ENCODE measurements at places on chromosomes 16 and 17.

DNA sequence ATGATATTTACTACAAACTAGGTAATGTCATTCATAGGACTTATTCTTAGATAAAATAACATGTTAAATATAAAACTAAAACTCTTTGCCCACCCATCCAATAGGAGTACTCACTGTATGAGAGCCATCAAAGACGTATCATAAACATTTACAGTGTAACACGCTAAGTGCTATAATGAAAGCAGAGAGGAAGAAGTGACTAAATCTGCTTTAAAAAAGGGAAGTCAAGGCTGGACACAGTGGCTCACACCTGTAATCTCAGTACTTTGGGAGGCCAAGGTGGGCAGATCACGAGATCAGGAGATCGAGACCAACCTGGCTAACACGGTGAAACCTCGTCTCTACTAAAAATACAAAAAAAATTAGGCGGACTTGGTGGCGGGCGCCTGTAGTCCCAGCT, 32.4 kb downstream of the SPAG9 start:
- DNase-seq = no peak

- DNase-seq = no peak
Observed at GRCh38 chr16:71626858-71627213, 852 bp downstream of the MARVELD3 start.

DNA sequence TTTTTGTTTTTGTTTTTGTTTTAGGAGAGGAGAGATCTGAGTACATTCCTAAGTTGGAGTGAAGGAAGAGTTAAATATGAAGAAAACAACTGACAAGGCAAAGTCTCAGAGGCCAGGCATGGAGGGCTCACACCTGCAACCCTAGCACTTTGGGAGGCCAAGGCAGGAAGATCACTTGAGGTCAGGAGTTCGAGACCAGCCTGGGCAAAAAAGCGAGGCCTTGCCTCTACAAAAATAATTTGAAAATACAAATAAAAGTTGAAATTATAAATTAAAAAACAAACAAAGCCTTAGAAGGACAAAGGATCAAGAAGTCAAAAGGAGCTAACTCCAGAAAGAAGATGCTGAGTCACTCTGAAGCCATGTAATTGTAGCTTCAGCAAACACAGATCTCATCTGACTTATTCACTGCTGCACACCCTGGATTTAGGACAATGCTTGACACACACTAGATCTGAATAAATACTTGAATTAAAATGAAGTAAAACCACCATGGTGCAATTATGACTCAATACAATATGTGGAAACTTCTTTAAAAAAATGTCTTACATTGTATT, 9.1 kb downstream of the CEP20 start:
- no peak for DNase-seq

DNA sequence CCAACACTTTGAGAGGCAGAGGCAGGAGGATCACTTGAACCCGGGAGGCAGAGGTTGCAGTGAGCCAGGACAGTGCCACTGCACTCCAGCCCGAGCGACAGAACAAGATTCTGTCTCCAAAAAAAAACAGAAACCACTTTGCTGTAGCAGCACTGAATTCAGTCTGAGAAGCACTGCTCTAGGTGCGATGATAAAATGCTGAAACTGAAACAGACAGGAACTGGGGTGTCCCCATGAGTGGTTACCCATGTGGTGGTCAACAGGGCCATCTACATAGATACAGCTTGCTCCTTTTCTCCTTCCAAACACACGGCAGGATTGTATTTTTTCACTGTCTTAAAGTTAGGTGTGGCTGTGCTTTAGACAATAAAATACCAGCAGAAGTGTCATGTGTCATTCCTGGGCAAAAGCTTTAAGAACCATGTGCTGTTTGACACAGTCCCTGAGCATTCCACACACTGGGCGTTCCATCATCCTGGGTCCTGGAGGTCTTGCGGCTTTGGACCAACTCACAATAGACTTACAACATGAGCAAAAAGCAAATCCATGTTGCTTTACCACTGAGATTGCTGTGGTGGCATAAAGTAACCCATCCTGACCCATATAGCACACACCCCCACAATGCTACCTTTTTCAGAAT, 11.5 kb downstream of the GAS7 start:
- no peak for DNase-seq

- no peak for DNase-seq
Observed at GRCh38 chr16:12296406-12296805, 319.9 kb downstream of the SNX29 start.

- DNase-seq = no peak
Observed at GRCh38 chr16:28902909-28903308, 22.1 kb downstream of the RABEP2 start.

GRCh38 chr17:40922239-40922638, 15.2 kb downstream of the KRT23 start:
- no peak for DNase-seq

- DNase-seq = no peak
Observed at GRCh38 chr16:89143201-89143741, 28.3 kb upstream of the CDH15 start.

DNA sequence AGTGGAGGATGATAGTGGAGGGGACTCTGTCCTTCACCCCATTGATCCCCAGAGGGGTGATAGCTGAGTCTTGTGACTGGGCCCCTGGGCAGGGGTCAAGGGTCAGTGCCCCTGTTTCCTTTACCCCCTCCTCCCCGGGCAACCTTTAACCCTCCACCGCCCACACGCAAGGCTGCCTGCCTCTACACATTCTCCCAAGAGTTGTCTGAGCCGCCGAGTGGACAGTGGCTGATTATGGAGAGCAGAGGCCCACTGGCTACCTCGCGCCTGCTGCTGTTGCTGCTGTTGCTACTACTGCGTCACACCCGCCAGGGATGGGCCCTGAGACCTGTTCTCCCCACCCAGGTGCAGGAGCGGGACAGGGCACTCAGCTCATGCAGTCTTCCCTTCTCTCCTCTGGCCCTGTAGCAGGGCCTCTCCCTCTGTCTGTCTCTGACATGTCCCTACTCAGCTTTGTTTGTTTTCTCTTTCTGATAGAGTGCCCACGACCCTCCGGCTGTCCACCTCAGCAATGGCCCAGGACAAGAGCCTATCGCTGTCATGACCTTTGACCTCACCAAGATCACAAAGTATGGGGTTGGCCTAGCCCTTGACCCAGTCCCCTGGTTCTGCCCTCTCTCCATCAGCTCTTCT, at the start of gene SHBG:
TSS of gene SHBG (plus strand) at position 197 of the 633 bp plus-strand sequence. CDS start at position 235, 38 bp downstream.
- DNase-seq = no peak

- no peak for DNase-seq
Observed at GRCh38 chr17:59616253-59616920, 3.3 kb upstream of the CLTC start.

GRCh38 chr16:19841184-19841583, 43.5 kb downstream of the GPRC5B start:
- DNase-seq = no peak

DNA sequence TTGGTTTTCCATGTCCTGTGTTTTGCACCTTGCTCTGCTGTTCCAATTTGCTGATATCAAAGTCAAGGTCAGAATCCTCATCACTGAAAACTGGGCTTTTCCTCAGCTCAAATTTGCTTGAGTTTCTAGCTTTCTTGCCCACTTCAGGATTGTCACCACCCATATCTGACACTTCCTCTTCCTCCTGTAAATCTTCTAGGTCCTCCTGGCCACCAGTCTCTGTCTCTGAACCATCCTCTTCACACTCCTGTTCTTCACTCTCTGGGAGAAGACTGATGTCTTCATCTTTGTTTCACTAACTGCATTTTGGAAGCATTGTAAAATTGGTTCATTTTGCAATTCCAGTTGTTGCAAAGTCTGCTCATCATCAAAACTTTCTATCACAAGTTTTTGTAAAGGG, 63.4 kb upstream of the RBL2 start:
- DNase-seq = no peak

GRCh38 chr17:32264823-32265191, 825 bp upstream of the RHBDL3 start:
- no peak for DNase-seq

DNA sequence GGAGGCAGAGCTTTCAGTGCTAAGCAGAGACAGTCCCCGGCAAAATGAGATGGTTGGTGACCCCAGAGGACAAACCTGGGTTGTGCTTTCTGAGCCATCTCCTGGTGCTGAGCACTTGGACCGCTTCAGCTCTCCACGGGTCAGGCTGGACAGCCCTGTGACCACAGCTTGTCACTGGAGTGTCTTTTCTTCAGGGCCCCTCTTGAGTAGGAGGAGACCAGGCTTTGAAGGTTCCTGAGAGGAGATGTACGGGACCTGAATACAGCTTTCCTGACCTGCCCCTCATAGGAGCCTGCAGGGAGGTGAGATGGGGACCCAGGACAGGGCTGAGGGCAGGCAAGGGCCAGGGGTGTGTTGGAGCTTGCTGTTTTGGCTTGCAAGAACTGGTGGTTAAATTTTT, 17.8 kb upstream of the ADGRG1 start:
- DNase-seq = no peak

DNA sequence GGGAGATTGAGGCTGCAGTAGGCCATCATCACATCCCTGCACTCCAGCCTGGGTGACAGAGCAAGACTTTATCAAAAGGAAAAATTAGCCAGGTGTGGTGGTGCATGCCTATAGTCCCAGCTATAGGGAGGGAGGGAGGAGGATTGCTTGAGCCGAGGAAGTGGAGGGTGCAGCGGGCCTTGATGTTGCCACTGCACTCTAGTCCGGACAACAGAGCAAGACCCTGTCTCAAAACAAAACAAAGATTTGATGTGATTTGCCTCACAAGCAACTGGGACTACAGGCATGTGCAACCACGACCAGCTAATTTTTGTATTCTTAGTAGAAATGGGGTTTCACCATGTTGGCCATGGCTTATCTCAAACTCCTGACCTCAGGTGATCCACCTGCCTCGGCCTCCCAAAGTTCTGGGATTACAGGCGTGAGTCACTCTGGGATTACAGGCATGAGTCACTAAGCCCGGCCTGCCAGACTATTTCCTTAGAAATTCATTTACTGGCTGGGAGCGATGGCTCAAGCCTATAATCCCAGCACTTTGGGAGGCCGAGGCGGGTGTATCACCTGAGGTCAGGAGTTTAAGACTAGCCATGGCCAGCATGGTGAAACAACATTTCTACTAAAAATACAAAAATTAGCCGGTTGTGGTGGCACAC, 11.5 kb downstream of the UBE2G1 start:
- DNase-seq = no peak

GRCh38 chr16:53958341-53958880, 254.5 kb downstream of the FTO start:
- DNase-seq = no peak

All from stimulated activated CD4-positive, alpha-beta T cell treated with anti-CD3 and anti-CD28 coated beads, Interleukin-1b, Interleukin-23, amount 100 ng/mL, for 1 hour (primary cell).